Stimulated activated CD4-positive, alpha-beta T cell treated with anti-CD3 and anti-CD28 coated beads, Interleukin-15, amount 100 ng/mL, for 24 hours (primary cell): ENCODE measurements at places on chromosomes 1 and 21.

GRCh38 chr21:39938086-39938625, 70.9 kb downstream of the PCP4 start:
- no peak for DNase-seq

DNA sequence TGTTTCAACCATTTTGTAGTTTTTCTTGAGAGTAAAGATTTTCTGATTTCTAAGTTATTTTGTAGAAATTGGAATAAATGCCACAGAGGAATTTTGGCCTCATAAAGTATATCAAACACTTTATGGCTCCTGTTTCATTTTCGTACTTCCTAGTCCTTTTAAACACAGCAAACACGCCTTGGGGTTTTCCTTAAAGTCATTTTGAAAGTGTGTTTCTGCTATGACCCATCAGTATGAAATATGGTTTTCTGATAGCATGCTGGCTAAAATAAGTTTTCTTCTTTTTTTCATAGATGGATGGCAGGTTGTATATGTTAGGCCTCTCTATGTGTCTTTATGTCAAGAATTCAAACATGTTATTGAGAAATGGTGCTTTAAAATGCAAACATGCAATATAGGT, 940.1 kb upstream of the TMPRSS15 start:
- DNase-seq, result no peak

DNA sequence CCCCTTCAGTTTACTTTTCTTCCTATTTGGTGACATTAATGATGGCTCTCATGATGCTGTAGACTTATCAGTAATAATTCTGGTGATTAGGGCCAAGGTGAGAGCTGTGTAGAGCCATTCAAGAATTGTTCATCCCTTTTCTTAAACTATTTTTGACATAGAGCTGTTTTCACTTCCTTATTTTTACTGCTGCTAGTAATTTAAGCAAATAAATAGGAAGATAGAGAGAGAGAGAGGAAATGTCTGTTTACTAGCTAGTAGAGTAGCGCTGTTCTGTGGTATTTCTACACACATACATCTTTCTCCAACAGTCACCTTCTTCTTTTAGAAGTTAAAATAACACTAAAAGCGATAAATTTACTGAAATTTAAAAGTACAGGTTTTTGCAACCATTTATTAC, 678.0 kb upstream of the ZP4 start:
- no peak for DNase-seq

- no peak for DNase-seq
Measured at GRCh38 chr1:205950280-205950679, 7.0 kb upstream of the SLC26A9 start.

DNA sequence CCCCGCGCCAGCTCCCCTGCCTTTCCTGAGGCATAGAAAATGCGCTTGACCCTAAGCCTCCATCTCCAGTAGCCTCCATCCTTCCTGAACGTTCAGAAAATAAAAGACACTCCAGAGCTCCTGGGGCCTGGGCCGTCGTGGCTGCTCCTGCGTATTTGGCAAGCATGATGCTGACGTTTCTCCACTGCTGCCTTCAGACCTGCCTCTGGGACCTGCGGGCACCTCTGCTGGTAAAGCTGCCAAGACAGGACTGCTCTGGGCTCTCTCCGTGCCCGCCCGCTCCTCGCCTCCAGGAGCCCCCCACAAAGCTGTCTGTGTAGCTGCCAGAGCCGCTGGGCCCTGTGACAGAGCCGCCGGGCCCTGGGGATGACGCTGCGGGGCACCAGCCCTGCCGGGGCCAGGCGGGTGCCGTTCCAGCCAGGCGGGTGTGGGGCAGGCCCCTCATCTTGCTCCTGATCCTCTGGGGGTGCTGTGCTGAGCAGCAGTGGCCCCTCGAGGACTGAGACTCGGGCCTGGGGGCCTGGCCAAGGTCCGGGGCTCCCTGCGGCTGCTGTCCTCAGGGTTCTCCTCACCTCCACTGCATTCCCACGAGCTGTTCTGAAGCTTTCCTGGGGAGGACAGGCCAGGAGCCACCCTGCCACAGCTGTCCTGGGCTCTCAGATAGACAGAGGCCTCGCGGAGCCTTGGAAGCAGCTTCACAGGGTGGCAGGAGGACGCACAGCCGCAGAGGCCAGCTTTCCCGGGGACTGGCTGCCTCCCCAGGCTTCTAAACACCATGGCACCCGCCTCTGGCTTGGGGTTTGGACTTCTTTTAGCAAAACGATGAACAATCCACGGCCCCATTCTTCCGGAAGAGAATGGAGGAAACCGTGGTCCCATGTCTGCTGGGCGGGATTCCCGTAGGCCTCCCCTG, 48.1 kb downstream of the MORN1 start:
- no peak for DNase-seq

GRCh38 chr1:116751146-116751545, 3.1 kb upstream of the CD2 start:
- DNase-seq, result no peak

DNA sequence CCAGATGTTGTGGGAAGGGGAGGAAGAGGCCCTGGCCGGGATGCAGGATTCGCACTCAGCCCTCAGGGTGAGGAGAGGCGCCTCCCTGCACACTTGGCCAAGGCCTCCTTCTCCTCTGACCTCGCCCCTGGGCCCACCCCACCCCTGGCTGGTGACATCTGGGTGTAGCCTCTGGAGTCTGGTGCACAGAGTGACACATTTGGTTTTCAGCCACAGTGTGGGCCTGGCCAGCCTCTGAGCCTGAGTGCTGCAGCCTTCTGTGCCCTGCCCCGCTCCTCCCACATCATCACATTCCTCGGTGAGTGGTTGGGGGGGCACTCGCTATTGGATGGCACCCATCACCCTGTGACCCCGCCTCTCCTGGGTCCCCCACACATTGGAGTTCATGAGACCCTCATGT, 45.8 kb downstream of the PRDM16 start:
- no peak for DNase-seq
